ENCODE measurements at places on chromosomes 3 and 15.
A peak's percentile ranks its signal among the peaks of the same experiment; 100 is the strongest.

GRCh38 chr3:110623571-110623970, 448.0 kb upstream of the NECTIN3 start:
- no peak for DNase-seq

DNA sequence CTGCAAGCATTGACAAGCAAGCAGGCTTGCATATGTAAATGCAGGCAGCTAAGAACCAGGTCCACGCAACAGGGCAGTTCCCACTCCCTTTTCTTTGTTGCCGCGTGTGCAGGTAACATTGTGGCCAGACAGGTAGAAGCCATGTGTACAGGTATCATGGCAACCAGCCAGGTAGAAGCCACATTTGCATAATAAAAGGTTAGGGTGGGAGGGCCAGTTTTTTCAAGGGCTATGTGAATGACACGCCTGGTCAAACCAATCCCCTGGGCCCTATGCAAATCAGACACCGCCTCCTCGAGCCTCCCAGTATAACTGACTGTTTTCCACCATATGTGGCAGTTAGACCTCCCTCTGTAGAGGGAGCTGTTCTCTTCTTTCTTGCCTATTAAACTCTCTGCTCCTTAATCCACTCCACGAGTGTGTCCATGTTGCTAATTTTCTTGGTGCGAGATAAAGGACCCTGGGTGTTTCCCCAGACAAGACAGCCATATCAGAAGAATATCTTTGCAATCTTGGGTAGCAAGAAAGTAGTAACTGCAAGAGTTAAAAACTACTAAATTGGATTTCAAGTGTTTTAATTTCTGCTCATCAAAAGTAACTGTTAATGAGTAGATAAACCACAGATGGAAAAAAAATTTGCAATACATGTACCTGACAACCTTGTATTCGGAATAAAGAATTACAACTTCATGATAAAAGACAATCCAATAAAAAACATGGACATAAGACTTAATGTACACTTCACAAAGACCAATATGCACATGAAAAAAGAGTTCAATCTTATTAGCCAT, 21.8 kb downstream of the PCOLCE2 start:
- no peak for DNase-seq

- DNase-seq: no peak
Measured at GRCh38 chr3:66395635-66396034, 105.2 kb downstream of the LRIG1 start.

DNA sequence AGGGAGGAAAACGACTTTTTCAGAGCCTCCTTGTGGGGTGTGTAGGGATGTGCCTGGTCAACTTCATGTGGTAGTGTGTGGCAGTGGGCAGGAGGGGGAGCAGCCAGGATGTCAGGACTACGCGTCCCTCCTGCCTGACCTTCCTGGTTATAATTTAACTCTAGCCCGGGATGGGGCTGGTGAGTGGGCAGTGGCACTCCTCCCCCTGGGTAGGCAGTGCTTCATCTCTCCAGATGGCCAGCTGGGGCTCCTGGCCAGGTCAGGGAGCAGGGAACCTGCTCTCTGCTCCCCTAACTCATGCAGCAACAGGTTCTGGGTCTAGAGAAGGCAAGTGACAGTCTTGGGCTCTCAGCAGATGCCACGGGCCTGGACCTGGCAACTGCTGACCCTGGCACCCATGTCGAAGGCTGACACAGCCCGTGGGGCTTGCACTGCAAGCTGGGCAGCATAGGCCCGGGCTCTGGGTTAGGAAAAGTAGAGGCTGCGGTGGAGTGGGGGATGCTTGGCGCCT, 2.6 kb downstream of the ITIH4 start:
- DNase-seq: no peak

DNA sequence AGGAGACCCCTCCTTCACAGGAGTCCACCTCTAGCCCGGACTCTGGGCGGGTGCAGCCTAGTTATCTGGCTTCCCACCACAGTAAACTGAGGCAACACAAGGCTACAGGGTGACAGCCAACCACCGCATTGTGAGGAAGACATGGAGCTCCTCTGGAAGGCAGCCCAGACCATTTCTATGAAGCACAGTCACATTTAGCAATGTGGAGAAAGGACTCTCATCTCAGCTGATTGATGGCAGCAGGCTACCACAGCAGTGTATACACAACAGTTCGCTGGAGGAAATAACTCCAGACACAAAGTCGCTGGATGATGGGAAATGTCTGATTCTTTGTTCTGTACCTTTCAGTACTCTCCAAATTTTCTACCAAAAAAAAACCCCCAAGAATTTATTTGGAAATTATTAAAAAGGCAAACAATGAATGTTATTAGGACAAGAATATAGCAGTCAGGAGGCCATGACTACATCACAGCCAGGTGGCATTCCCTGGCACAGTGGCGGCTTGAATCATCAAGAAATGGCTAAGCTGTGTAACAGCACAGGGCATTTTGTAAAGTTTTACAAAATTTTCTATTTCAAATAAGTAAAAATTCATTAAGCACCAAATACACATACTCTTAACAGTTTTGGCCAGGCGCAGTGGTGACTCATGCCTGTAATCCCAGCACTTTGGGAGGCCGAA, 40.1 kb downstream of the FAN1 start:
- DNase-seq: no peak

DNA sequence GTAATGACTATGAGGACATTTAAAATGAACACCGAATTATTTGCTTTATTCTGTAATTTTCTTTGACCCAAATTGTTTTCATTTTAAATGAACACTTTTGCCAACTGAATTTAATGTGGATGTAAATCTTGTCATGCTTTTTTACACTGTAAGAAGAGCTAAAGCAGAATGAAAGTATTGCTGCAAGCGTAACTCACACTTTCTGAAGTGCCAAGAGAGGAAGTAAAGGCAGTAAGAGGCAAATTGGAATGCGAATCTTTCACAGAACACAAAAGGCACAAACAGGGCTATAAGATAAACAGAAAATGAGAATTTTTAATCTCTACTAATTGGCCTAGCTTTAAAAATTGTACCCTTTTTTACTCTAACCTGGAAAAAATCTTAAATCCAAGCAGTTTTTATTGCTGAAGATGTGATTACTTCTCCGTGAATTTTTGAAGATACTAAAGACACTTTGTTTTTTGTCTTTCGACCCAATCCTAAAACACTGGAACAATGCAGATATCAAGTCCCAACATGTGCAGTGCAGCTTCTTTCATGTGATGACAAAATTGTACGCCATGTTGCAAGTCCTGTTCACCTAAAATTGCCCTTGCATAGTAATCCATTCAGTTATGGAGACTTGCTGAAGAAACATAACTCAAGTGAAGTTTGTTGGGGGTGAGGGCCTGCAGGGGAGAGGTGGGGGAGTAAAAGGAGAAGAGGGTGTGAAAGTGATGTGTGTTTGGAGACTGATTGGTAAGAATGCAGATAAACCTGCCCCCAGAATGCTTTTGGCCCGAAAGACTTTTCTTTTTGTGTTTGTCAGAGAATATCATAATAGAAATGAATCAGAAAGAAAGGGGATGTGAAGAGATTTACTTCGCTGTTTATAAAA, 1.4 kb downstream of the ARID3B start:
- DNase-seq: no peak

DNA sequence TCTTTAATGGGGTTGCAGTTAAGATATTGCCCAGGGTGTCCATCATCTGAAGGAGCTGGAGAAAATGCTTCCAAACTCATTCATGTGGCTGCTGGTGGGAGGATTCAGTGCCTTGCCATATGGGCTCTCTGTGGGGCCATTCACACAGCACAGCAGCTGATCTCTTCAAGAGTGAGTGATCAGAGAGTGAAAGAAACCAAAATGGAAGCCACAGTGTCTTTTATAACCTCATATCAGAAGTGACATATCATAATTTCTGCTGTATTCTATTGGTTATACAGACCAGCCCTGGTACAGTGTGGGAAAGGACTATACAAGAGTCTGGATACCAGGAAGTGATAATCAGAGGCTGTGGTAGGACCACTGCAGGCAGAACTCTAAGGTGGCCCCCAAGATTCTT, 33.6 kb downstream of the HHLA2 start:
- no peak for DNase-seq

DNA sequence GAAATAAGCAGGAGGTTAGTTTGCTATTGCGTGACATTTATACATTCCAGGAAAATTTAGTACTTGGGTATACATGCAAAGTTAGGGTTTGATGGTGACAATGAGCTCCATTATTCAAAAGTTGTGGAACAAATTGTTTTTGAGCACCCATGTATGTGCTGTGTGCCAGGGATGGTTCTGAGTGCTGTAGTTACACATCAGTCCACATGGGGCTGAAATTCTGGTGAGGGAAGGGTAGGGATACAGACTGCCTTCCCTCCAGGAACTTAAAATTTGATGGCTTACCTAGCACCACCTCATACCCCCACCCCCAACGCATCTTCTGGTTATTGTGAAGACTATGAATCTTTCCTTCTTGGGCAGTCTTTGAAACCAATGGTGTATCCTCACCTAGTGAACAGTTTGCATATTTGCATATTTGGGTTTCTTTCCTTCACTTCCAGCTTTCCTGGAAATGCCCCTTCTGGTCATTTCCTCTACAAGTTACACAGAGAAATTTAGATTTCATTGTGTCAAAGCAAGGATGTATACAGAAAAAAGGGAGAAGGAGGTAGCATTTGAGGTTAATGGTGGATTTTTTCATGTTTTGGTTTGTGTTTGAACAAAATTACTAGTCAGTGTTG, 222.0 kb upstream of the IL12A start:
- DNase-seq: peak; percentile 62

GRCh38 chr3:180782195-180782984, 103.1 kb upstream of the CCDC39 start:
- DNase-seq: no peak

DNA sequence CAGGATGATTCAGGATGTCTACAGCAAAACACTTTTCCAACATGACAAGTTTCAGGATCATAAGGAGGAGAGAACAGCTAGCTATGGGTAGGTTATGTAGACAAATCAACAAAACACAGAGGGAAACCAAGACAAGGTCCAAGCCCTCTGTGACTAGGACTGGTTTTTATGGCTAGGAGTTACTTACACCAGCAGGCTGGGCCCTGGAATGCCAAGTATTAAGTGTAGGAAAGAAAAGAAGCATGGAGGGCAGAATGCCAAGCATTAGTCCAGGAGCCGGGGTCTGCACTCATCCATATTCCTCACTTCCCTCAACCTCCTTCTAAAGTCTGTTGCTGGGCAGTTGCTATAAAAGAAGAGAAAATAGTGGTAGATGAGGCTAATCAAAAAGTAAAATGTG, 35.3 kb upstream of the PPP2R3A start:
- no peak for DNase-seq

DNA sequence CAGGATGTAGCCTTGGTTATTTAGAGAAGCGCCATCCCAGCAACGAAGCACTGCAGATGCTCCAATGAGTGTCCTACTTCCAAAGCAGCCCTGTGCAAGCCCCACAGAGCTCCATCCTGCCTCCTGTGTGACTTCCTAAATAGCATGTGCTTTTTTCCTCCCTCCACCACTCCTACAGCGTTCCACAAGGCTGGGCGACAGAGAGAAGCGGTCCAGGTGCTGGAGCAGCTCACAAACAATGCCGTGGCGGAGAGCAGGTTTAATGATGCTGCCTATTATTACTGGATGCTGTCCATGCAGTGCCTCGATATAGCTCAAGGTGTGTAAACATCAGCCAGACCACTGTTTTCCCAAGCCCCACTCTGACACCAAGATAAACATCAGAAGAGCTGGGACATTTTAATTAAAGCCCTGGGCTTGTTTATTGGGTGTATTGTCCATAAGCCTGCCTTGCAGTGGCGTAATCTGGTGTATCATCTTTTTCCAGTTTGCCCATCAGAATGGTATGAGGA, 22.2 kb upstream of the RHO start:
- no peak for DNase-seq

GRCh38 chr3:52752045-52752660, 18.6 kb downstream of the NEK4 start:
- DNase-seq: no peak

DNA sequence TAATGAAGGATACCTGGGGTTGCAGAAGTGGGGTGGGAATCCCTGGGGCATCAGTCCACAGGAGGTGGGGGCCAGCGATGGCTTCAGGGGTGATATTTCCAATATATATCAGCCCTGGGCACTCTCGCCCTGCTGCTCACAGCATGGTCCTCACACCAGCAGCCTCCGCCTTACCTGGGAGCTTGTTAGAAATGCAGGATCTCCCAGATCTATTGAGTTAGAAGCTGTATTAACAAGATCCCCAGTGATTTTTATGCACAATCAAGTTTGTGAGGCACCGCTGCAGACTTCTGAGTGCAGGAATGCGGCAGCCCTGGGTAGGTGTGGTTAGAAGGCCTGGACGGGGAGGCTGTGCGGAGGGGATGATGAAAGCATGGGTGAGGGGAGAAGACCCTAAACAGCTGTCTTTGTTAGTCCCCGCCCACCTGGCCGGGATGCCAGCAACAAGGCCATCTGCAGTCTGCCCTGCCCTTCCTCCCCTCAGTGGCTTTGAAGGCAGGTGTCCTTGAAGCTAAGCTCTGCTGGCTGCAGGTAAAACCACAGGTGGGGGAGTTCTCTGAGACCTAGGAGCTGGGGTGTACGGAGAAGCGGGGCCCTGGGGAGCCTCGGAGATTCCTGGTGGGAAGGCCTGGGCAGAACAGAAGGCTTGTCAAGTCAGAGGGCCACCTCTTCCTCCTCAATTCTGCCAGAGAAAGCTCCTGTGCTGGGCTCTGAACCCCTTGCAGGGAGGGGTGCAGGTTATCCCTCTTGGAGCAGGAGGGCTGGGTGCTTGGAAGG, 11.4 kb downstream of the FAM107A start:
- no peak for DNase-seq

DNA sequence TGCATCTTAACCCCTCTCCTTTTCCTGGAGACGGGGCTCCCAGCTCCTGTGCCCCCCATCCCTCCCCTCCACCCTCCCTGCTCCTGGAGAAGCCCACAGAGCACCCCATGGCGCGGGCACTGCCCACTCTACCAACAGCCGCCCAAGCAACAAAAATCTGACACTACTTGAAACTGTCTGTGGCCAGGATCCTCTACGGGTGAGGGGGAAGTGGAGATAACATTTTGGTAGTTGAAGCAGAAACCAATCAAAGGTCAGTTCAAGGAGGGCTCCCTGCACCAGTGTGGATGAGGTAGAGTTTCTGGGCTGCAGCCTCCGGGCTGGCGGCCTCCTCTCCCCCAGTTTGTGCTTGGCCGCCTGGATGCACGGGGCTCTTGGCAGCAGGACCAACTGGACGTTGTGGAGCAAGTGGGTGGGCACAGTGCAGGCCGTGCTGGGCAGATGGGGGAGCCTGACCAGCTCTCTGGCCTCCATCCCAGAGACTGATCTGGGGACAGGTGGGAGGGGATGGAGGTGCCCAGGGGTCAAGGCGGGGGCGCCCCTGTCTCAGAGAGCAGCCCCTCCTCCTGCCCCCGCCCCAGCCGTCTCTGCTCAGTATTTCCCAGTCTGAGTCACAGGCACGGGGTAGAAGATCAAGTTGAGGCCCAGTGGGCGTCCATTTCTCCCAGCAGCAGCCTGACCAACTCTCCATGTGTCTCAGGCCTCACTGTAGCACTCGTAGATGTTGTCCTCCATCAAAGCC, 12.8 kb downstream of the H1-8 start:
- DNase-seq: no peak

GRCh38 chr15:67115586-67115969, 50.2 kb downstream of the SMAD3 start:
- no peak for DNase-seq

GRCh38 chr15:69643476-69643875, 190.9 kb downstream of the RPLP1 start:
- no peak for DNase-seq

All from GM03348 (cell line).